ENCODE measurements at places on chromosomes 16 and 17.
A peak's percentile ranks its signal among the peaks of the same experiment; 100 is the strongest.

- no peak for DNase-seq
Observed at GRCh38 chr17:70033165-70033564, 41.9 kb upstream of the KCNJ16 start.

GRCh38 chr17:7496470-7497183 lies 12.5 kb downstream of the POLR2A start:
- no peak for DNase-seq

DNA sequence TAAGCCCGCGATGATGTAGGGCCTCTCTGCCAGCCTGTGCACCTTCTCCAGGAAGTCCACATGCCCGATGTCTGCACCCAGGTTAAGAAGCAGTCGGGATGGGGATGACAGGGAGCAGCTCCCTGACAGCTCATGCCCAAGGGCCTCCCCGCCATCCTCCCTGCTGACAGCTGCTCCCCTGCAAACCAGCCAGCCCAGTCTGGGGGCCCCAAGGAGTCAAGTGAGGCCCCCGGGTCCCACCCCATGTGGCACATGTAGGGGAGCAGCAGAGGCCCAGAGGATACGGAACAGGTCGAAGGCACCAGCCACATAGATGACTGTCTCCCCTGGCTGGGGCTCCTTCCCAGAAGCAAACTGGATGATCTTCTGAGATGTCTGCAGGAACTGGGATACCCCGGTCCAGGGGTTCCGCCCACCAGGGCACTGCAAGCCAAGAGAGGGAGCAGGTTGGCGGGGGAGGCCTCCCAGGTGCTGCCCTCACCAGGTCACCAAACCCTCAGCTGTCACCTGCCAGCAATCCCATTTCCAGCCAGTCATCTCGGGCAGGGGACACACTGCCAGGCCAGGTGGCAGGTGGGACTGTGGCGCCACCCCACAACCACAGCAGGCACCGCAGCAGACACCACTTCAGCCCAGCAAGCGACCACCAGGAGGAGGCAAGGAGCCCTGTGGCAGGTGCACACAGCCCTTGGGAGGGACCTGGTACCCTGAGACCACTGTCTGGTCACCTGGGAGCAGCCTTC lies 4.6 kb downstream of the PCYT2 start:
- DNase-seq: no peak

- no peak for DNase-seq
Observed at GRCh38 chr16:56923481-56924091, 8.4 kb upstream of the HERPUD1 start.

- no peak for DNase-seq
Observed at GRCh38 chr17:80055597-80055996, 19.2 kb downstream of the CCDC40 start.

GRCh38 chr17:65023791-65024190 lies 32.7 kb downstream of the GNA13 start:
- no peak for DNase-seq

DNA sequence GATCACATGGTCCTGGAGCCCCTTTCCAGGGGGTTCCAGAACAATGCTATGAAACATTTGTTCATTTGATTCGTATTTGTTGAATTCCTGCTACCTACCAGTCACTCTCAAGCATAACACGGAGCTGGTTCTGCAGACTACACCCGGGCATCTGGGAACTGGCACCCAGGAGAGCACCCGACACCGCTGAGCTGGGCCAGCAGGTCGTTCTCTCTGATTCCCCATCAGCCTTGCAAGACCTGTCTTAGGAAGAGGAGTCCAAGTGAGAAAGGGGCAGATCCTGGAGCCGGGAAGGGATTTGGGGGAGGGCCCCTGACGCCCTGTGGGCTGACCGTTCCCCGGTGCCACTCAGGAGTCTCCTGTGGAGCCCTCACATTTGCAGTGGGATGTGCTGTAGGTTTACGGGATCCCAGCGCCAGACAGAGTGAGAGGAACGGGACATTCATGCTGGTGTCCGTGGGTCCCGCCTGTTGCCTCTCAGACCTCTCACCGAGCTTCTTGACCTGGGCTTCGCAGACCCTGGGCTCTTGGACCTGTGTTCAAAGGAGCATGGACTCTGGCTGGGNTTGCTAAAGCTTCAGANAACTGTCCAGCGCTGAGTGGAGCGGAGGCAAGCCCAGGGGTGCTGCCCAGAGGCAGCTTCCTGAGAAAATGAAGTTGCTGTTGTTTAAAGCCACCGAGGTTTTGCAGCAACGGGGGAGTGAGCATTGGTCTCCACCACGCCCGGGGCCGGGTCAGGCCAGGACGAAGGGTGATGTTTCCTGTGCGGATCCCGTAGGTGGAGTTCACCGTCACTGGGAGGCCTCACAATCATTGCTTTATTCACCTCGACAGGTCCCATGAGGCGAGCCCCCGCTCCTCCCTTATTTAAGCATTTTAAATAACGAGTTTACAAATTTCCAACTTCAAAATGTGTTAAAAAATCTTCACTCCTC lies 49.2 kb downstream of the METRNL start:
- no peak for DNase-seq

DNA sequence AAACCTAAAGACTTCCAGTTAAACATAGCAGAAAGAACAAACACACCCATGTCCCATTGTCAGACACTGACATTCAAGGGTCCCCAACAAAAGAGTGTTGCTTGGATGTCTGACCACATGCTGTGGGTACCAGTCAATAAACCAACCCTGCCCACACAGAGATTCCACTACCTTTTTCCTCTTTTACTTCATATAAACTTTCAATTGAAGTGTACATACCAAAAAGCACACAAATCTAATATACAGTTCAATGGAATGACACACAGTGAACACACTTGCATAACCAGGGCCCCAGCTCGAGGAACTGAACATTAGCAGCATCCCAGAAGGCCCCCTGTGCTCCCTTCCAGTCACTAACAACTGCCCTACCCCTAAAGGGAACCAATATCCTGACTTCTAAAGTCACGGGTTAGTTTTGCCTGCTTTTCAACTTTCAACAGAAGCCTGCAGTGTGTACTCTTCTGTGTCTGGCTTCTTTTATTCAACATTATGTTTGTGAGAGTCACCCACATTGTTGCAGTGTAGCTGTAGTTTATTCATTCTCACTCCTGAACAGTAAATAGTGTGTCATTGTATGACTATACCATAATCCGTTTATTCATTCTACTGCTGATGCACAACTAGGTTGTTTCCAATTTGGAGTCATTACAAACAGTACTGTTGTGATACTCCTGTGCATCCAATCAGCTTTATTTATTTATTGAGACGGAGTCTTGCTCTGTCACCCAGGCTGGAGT lies 18.0 kb downstream of the CFDP1 start:
- no peak for DNase-seq

GRCh38 chr17:61464130-61464842 lies 12.1 kb downstream of the TBX4 start:
- DNase-seq: no peak

- no peak for DNase-seq
Observed at GRCh38 chr17:52201767-52202519, 43.4 kb upstream of the CA10 start.

DNA sequence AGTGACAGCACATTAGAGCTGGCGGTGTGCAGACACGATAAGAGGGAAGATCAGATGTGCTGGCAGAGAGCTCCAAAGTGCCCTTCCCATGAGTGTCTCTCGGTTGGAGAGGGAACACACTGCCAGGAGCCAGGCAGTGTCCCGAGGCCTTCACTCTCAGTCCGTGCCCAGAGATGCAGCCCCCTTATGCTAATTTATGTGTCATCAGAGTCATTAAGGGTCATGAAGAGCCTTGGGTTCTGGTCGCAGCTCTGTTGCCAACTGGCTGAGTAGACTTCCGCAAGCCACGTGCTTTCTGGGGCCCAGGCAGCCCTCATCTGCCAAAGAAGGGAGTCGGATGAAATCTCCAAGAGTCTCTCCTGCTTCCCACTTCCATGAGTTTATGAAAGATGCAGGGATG lies 232.5 kb downstream of the MSI2 start:
- no peak for DNase-seq

GRCh38 chr16:10039220-10040096 lies 142.8 kb downstream of the GRIN2A start:
- DNase-seq: no peak

- no peak for DNase-seq
Observed at GRCh38 chr17:56125830-56126819, 27.1 kb upstream of the ANKFN1 start.

DNA sequence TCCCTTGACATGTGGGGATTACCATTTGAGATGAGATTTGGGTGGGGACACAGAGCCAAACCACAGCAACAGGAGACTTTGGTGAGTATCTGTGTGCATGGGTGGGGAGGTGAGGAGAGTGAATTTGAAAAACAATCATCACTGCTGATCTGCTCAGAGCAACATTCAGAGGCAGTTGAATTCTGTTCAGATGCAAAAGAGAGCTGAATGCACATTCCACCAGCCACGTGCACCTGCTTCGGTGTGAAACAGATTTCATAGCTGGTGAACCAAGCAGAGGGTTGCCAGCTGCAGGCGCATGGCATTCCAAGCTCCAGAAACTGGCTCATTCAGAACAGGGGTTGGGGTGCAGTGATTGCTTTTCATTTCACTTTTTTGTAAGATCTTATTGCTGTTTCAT lies 233.1 kb upstream of the FOXF1 start:
- no peak for DNase-seq

DNA sequence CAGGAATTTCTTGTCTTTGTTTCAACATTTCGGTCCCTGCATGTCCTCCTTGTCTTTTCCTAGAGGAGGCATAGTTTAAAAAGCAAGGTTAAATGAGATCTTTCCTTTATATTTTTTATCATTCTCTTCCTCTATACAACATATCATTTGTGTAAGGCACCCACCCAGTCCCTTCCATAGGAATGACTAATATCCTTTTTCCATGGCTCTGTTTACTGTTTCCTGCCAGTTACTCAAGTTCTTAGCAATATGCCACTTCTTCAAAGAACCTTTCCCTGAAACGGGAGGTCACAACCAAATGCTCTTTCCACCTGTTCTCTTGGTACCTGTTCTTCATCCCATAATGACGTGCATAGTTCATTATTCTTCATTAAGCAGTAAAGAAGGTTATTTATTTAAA lies 1237.1 kb upstream of the GOT2 start:
- no peak for DNase-seq

DNA sequence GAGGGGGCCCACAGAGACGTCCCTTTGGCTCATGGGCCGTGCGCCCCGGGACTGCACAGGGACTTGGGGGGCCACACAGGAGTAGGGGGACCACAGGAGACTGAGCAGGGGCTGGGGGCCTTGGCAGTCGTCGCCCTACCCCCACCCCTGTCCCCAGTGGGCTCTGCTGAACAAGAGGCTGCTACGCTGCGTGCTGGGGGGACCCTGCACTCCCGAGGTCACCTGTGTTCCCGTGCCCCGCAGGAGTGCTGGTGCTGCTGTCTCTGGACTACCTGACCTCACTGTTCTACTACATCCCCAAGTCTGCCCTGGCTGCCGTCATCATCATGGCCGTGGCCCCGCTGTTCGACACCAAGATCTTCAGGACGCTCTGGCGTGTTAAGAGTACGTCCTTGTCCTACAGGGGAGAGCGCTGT lies 14.4 kb upstream of the RNF213 start:
- DNase-seq: no peak

DNA sequence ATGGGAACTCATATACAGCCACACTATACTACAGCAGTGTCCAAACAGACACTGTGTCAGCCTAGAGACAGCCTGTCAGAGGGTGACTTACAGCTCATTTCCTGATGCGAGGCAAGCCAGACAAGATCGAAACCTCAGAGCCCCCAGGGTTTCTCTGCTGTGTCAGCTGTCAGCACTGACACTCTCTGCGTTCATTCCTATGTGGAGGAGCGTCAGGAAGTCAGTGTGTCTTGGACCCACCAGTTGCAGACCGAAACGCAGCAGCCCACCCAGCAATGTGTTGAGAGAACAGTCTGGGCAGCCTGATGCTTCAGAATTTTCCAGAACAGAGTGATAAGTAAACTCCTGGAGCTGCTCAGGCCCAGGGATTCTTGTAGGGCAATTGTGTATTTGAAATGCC lies 20.6 kb upstream of the MAPT start:
- no peak for DNase-seq

GRCh38 chr16:67442581-67443255 lies 11.8 kb downstream of the HSD11B2 start:
- no peak for DNase-seq

DNA sequence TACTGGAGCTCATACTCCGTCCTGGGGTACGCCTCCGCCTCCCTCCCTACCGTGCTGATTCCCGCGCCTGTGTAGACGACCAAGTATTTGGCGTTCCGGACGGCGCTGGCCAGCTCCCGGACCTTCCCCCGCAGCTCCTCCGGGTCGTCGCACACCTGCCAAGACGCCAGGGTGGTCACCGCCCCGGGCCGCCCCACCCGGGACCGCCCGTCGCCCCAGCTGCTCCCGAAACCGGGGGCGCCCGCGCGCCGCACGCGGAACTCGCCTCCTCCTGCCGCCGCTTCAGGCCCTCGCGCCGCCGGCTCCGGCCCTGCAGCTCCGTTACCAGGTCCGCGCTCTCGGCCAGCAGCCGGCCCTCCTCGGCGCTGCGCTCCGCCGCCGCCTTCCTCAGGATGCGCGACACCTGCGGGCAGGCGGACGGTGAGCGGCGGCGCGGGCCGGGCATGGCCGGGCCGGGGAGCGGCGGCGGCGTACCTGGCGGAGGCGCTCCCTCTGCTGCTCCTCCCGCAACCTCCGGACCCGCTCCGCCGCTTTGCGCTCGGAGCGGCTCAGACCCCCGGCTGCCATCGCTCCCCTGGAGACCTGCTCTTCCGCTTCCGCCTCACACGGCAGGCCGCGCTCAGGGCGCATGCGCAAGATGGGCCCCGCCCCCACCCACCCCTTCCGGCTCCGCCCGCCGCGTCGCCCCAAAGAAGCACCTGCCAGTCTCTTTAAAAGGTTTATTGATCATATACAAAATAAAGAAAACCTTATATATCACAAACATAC lies at the start of gene SIRT7:
TSS of gene SIRT7 (minus strand) at position 612 of the 768 bp plus-strand sequence. CDS start at position 567, 45 bp downstream.
- DNase-seq: peak; percentile 77

DNA sequence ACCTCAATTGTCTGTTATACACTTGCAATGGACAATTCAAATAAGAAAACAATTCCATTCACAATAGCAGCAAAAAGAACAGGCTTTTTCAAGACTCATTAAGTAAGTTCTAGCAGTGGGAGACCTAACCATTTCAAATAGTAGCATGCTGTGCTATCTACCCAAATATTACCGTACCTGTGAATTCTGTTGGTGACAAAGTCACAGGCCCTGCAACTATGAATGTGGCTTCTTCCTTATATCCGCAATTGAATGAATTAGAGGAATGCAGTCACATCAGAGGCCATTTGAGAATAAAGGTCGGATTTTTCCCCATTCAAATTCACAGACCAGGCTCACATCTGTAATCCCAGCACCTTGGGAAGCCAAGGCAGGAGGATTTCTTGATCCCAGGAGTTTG lies 800 bp upstream of the NME4 start:
- no peak for DNase-seq

DNA sequence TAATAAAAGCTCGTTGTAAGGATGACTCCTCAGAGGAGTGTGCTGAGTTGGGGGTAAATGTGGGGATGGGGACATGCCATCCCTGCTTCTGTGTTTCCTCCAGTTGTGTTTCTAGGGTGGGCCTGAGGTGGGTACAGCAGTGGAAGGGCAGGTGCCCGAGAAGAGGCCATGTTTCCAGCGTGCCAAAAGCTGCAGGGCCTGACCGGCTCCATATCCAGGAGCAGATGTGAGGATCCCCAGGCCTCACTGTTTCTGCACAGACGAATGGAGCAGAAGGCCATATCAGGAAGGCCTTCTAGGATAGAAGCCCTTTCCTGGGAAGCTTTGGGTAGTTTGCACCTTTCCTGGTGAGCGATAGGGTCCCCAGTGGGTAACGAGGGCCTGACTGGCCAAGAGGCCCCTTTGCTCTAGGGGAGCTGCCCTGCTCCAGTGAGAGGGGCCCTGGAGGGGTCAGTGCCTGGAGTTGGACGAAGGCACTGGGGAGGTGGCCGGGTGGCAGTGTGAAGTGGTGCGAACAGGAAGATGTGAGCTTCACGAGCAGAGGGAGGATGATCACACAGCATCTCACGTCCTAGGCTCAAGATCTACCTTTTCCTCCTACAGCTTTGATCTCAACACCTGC lies 62.9 kb downstream of the SHISA6 start:
- no peak for DNase-seq
